Caudate nucleus (tissue), 63 donors: ENCODE measurements at places on chromosomes 3 and 15.

- no peak for DNase-seq
These were observed 41.0 kb upstream of the CMSS1 start for GRCh38 chr3:99776516-99777209.

- no peak for DNase-seq
These were observed 664 bp upstream of the LARP6 start for GRCh38 chr15:70854666-70854976.

DNA sequence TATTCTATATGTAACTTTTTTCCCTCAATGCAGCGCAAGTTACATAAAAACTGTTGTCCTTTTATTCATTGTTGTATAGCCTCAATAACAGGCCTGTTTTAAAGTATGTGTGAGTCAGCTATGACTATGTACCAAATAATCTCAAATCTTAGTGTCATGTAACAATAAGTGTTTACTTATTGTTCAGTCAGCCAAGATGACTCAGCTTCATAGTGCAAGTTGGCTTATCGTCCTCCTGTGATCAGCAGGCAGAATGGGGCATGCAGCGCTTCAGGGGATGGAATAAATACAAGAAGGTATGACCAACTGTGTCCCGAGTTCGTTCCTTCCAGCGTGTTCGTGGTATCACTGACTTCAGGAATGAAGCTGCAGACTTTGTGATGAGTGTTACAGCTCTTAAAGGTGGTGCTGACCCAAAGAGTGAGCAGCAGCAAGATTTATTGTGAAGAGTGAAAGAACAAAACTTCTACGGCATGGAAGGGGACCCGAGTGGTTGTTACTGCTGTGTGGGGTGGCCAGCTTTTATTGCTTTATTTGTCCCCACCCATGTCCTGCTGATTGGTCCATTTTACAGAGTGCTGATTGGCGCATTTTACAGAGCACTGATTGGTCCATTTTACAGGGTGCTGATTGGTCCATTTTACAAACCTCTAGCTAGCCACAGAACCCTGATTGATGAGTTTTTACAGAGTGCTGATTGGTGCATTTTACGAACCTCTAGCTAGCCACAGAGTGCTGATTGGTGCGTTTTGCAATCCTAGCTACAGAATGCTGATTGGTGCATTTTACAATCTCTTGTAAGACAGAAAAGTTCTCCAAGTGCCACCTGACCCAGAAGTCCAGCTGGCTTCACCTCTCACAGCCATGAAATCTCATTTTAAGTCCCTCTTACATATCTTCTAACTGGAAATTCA, 1016.0 kb downstream of the MCTP2 start:
- DNase-seq = no peak

GRCh38 chr3:154656486-154656885, 226.5 kb upstream of the GPR149 start:
- DNase-seq = no peak

DNA sequence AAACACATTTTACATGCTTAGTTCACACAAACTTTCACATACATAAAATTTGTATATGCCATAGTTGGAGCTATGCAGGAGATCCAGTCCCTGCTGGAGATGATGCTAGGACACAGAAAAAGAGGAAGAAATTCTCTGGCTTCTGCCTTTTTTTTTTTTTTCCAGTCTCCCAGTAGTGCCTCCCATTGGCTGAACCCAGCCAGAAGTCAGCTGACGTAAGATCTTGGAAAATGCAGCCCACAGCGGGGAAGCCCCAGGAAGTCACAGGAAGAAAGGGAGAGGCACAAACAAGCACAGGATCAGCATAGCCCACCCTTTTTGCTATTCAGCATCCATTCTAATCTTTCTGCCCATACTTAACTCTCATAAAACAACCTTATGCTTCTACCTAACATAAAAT, 38.5 kb downstream of the SCN11A start:
- no peak for DNase-seq
